ENCODE measurements at places on chromosomes 11 and 22.

GRCh38 chr22:43160497-43161126, 9.3 kb downstream of the TSPO start:
- no peak for DNase-seq

DNA sequence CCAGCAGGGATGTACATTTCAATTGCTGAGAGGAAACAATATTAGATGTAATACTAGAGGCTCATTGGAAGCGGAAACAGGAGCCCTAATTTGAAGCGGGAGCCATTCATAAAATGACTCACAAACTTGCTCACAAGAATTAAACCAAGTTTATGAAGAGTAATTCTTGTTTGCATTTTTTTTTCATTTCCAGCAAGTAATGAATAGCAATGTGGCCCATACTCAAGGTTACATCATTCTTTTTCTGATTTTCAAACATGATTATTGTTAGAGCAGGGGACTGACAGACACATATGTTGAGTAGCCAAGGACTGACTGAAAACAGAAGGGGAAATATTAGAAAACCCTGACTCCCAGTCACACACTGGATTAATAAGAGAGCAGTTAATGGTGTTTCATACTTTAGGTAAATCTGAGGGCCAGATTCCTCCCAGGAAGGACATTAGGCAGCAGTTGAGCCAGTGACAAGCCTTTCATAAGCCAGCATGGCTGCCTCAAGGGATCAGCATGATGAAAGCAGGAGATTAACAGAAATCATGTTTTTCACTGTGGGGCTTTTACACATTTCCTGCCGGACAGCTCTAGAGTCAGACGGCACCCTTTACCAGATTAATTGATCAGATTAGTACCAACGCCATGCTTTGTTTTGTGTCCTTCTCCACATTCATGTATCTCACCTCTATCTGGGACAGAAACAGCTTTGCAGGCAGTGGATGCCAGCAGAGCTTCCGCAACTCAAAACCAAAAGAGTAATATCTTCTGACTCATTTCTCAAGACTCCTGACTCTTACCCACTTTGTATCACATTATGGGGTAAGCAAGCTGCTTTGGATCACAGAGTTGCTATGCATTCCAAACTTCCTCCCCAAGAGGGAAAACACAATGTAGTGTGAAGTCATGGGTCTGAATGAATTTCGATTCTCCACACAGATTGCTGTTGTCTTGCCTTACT, 831.6 kb downstream of the KCNA4 start:
- DNase-seq: no peak

DNA sequence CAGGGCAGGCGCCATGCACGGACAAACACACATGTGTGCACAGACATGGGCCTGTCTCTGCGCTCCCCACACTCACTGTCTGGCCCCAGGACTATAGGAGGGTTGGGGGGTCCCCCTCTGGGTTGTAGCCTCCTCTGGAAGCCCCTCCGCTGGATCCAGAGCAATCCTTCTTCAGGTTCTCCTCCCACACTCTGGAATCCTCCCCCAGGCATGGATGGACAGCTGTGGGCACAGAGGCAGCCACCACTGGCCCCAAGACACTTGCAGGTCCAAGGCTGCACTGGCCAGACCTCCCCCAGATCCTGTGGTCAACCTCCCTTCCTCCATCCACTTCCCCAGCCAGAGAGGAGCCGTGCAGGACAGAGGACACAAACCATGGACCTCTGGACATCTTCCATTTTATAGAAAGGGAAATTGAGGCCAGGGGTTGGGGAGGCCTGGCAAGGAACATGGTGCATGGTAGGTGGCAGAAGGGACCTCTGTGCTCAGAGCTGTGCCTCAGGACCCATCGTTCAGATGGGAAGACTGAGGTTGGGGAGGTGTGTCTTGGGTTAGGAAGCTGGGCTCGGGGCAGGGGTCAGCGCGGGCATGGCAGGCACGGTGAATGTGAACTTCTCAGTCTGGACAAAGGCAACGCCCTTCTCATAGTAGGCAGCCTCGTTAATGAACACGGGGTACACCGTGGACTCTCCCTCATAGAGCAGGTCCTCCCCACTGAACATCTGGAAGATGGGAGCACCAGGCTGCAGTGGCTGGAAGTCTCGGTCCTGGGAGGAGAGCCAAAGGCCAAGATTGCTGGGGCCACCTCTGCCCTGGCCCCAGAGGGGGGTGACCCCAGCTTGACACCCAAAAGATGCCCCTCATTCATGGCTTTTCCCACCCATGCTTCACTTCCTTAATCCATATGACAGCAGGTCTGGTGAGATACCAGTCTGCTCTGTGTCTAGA, 2.9 kb upstream of the TBX10 start:
- DNase-seq: no peak

DNA sequence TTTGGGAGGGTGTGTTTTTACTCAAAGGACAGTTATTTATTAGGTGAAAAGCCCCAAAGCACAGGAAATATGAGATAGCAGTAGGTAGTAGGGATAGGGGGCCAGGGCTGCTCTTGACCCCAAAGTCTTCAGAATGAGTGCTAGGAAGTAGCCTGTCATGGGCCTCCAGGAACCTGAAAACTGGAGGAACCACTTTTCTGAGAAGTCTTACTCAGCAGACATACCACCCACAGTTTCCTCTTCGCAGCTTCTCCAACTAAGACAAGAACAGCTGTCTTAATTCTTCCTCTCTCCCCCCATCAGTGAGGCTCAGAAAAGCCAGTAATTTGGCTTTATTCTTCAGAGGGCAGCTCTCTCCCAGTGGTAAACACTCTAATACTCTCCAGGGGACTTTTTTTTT, 84.0 kb upstream of the CTSC start:
- peak; percentile 7 for DNase-seq

DNA sequence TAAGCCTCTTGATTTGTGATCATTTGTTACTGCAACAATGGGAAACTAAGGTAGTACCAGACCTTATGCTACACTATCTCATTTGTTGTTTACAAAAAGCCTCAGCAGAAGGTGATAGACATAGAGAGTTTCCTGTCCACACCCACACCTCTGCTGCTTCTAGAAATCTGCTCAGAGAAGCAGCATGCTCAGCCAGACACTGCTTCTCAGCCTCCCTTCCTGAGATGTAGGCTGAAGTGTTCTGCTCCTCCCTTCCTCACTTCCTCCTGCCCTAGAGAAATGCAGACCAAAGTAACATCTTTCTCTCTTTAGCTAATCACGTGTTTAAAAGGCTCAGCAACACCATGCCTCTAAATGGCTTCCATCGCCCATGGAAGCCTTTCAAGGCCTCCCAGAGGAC, 88.4 kb downstream of the SLC1A2 start:
- no peak for DNase-seq

GRCh38 chr11:76669901-76670484, 554 bp downstream of the LRRC32 start:
- no peak for DNase-seq

DNA sequence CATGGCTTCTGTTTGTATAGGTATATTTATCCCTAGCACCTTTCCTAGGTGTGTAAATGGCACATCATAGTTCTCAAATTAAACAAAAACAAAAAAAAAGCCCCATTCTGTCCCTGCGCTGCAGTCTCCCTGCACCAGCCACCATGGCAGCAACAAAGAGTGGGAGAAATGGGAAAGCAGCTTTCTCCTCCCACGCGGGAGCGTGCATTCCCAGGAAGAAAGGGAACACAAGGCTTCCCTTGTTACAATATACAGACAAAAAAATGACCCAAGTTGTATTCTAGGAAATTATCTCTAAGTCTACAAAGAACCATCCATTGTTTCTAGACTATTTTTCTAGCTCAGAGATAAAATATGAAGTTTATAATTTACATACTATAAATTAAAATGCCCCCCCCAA, 16.1 kb upstream of the TMPRSS5 start:
- DNase-seq: no peak

- DNase-seq: no peak
These were observed 541.9 kb upstream of the CCDC90B start for GRCh38 chr11:83827940-83828554.

GRCh38 chr22:46113110-46113909, 37.0 kb upstream of the PPARA start:
- DNase-seq: no peak

GRCh38 chr22:49678842-49679170, 148.9 kb downstream of the BRD1 start:
- DNase-seq: no peak

DNA sequence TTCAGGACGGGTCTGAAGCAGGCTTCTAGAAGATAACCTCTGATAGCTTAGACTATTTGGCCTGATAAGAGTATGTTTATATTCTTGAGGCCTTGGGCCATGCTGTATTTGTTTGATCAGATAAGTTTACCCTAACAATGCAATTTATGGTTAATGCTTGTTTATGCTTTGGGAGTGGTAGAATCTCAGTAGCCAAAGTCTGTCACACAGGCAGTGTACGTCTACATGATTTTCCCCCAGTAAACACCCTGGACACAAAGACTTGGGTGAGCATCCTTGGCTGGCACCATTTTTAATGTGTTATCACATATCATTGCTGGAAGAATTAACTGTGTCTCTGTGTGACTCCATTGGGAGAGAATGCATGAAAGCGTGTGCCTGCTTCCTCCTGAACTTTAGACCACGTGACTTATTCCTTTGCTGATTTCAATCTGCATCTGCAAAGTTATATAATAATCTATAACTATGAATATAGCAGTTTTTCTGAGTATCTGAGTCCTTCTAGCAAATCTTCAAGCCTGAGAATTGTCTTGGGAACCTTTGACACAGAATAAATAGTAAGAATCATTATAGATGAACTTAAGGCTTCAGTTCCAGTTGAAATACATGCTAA, 172.4 kb downstream of the CASP12 start:
- DNase-seq: no peak

DNA sequence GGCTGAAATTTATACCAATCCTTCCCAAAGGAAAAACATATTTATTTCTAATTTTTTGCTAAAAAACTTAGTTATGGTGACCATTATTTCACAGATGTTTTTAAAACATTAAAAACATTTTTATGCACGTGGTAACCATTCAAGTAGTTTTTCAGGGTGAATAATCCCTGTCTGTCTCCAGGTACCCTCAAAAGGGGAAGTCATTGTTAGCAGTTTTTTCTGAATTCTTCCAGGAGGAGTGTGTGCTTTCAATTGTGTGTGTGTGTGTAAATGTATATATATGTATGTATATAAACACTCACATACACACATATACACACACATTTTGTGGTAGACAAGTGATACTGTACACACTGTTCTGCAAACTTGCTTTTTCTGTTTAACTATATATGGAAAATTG, 43.9 kb downstream of the MIAT start:
- no peak for DNase-seq

DNA sequence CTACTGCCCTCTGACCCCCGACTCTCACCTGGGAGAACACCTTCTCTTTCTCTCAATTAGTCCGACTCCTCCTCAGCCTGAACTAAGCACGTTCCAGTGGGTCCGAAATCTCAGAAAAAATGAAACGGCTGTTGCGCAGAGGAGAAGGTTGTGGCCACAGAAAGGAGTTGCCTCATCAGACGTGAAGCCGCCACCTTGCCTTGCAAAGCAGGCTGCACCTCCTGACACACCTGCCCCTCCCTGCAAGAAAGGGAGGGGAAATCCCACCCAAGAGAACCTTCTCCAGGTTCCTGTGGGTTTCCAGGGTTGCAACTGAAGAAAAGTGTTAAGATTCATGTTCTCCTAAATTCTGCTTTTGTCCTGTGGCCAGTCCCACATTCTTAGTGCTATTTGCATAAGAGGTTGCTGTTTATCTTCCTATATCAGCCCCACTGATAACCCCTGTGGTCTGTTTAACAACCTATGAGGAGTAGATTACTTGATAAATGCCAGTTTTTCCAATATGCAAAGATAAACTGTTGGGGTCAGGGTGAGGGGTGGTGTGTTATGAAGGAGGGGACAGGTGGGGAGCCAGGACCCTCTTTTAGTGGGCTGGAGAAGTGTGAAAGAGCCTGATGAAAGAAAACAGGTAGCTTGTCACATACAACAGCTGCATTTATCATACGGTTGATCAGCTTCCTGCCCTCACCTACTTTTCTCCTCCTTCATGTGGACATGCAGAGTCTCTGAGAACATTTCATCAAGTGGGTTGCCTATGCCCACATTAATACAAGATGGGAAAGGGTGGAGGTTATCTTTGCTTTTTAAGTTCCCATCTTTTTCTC, 18.2 kb downstream of the ZBTB16 start:
- DNase-seq: no peak

- no peak for DNase-seq
These were observed 26.7 kb downstream of the OSBPL5 start for GRCh38 chr11:3138178-3139085.

- DNase-seq: no peak
These were observed 9.2 kb downstream of the CEP57 start for GRCh38 chr11:95799546-95799945.

- no peak for DNase-seq
These were observed 24.1 kb upstream of the APOA1 start for GRCh38 chr11:116861539-116861938.

- DNase-seq: no peak
These were observed 2.9 kb downstream of the FAM111A start for GRCh38 chr11:59145534-59145933.

DNA sequence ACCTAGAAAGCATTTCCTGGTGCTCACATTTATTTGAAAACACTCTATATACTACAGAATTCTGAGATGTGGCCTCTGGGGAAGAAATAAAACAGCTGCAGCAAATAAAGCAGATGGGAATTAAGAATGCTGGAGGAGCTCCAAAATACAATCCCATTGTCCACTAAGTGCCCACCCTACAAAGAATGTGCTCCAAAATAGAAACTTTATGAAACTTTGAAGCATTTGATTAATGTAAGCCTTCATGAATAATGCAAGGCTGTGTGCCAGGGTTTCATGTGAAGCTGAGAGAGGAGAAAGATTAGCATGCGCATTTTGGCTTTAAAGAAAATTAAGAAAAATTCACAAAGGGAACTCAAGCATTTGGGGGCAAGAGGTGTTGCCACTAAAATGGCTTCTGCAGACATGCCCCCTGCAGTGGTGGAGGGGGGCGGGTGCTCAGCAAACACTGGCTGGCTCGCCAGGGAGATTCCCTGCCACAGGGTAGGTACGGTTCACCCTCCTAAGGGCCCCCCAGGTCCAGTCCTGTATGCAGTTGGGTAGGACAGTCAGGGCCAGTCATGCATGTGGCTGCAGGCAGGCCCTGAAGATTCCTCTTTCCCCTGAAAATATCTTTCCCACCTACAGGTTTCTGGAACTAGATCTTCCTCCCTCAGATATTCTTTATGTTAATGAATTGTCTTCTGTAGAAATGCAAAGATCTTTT, 46.6 kb upstream of the RCN1 start:
- no peak for DNase-seq

GRCh38 chr22:36452250-36452977, 29.0 kb downstream of the TXN2 start:
- no peak for DNase-seq
